EL (cell line): ENCODE measurements at places on chromosomes 5 and 9.

DNA sequence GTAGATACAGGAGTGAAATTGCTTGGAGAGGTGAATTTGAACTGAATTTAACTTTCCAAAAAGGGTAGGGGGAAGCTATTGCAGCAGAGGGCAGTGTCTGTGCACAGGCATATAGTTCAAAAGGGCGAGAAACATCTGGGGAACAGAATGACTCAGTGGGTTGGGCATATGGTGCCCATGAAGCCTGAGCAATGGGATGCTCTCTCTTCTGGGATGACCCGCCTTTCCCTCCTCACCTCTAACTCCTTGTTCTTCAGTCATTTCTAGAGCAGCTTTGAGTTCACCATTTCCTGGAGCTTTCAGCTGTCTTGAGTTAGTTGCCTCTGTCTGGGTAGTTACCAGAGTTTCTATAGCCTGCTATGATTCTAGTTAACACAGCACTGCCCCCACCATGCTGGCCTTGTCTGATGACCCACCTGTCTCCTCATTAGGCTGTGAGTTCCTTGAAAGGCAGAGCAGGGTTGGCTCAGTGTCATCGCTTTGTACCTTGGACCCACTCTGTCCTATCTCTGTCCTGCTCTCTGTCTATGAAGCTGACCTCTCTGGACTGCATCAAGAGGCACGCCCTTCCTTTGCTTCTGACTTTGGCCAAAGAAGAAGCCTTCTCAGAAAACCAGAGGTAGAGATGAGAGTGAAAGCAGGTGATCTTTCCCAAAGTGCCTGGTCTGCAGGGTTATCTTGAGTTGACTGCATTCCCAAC, 299.6 kb upstream of the KLF4 start:
- DNase-seq = no peak

DNA sequence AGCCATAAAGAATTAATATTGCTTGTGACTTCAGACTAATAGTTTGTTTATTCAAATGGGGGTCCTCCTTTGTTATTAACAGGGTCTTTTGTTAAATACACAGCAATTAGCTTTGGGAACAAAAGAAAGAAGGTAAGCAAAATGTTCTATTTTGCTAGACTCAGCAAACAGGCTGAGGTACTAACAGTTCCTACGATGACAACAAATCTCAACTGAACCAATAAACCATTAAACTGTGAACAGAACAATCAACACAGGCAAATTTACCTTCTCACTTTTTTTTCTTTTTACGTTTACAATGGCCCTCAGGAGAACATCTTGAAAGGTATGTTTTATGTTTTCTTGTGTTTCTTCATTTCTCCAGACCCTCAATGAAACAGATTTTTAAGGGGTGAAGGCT, 207.2 kb downstream of the NFIB start:
- DNase-seq = no peak

DNA sequence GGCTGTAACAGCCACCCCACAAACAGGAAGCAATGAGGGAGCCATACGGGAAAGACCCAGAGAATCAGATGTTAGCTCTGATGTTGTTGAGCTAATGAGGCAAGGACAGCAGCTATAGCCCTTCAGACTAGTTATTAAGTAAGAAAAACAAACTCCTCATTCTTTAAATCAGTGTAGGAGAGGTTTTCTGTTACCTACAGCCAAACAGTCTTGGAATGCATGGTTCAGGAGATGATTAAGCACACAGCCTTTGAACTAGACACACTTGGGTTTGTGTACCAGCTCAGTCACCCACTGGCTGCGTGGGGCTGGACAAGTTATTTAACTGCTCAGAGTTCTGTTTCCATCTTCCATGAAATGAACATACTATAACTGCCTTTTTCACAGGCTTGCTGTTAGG, 68.1 kb downstream of the SPOCK1 start:
- no peak for DNase-seq

DNA sequence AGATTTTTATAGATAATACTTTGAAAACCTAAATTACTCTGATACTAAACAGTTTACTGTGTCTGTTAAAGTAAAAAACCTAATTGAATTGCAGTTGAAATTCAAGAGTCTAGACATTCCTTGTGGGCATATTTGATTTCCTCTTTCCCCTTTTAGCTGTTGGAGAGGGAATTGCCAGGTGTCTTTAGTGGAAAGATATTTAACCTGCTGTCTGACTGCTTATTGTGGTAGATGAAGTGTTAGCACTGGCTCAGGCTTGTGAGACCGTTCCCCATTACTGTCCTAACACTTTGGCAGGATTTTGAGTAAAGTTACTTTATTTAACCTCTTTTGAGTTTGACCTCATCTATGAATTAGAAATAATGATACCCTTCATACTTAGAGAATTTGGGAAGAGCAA, 16.4 kb downstream of the MAP3K1 start:
- no peak for DNase-seq

DNA sequence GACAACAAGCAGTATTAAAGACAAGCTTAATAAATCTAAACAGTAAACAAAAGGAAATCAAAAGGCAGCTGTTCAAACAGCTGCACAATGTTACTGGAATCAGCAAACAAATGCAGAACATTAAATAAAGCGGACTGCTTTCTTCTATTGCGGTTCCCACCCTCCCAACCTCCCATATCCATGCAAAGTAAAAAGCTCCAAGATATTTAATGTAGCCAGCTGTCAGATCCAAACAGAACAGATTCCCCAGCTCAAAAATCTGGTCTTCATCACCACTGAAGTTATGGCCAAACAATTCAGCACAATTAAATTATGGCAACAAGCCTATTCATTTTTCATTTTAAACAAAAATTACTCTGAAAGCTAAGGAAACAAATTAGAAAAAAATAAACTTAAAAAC, 75.9 kb downstream of the SLC38A9 start:
- no peak for DNase-seq

GRCh38 chr5:140840978-140841962, at the start of gene PCDHA8:
TSS of gene PCDHA8 (plus strand) at chr5:140841187. CDS start at chr5:140841322, 135 bp downstream.
- peak; percentile 13 for DNase-seq

GRCh38 chr5:132456987-132457361, 33.6 kb downstream of the IRF1 start:
- DNase-seq = no peak

GRCh38 chr5:147170603-147171002, 64.2 kb upstream of the STK32A start:
- no peak for DNase-seq
